Parietal lobe (tissue), 2 donors: ENCODE measurements at places on chromosomes 7 and 10. TPM values are rescaled to one million over a fixed set of nuclear protein-coding genes. Genes with fewer than 3 reads are reported as not detected.

ADGRA1 gene
- 5.3 TPM for total RNA-seq

TAS2R3 gene
- total RNA-seq = 24.1 TPM

CRHR2 gene
- 2.8 TPM for total RNA-seq

THSD7A gene
- 41.6 TPM for total RNA-seq

ADAM8 gene
- 2.8 TPM for total RNA-seq

SAP25 gene
- total RNA-seq = not detected

PILRA gene
- total RNA-seq = 3.8 TPM
